CD4-positive, alpha-beta memory T cell (primary cell): ENCODE measurements at places on chromosomes 12 and 14.

DNA sequence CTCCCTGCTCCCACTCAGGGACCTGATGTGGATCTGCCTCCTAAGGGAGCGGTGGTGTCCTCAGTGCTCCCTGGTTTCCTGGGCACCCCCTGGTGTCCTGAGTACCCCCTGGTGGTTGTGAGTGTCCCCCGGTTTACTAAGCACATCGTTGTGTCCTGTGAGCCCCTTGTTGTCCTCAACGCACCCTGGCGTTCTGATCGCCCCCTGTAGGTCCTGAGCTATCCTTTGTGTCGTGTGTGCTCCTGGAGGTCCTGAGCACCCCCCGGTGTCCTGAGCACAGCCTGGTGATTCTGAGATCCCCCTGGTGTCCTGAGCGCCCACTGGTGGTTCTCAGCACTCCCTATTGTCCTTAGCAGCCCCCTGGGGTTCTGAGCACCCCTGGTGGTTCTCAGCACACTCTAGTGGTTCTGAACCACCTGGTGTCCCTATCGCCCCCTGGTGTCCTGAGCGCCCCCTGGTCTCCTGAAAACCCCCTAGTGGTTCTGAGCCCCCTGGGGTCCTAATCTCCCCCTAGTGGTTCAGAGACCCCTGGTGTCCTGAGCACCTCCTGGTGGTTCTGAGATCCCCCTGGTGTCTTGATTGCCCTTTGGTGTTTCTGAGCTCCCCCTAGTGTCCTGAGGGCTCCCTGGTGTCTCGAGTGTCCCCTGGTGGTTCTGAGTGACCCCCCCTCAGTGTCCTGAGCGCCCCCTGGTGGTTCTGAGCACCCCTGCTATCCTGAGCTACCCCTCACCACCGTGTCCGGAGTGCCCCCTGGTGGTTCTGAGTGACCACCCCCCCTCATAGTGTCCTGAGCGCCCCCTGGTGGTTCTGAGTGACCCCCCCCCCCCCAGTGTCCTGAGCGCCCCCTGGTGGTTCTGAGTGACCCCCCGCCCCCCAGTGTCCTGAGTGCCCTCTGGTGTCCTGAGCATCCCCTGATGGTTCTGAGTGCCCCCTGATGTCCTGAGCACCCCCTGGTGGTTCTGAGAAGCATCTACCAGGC is 615.1 kb downstream of the TMEM121 start:
- no peak for DNase-seq

DNA sequence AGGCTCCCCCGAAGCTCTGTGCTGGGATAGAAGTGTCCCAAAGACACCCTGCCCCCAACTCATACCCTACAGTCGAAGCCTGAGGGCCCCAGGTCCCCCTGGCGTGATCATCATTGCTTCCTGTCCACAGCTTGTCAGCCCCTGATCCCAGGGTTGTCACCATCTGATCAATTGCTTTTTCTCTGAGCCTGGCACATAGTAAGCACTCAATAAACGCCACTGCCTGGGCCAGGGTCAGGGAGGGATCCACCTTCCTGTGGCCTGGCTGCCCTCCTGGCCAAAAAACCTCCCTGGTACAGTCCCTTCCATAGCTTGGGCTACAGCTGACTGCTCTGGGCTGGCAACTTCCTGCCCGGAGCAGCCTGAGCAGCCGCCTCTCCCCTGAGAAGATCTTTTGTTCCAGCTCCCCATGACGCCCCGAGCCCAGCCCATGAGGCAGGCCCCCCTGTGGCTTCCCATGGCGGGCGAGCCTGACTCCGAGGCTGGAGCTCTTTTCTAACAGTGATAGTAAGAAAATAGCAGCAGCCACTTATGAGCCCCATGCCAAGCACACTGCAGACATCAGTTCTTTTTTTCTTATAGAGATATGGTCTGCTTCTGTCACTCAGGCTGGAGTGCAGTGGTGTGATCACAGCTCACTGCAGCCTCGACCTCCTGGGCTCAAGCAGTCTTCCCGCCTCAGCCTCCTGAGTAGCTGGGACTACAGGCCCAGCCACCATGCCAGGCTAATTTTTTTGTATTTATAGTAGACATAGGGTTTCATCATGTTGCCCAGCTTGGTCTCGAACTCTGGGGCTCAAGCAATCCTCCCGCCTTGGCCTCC is 6.5 kb downstream of the SH2B3 start:
- no peak for DNase-seq

DNA sequence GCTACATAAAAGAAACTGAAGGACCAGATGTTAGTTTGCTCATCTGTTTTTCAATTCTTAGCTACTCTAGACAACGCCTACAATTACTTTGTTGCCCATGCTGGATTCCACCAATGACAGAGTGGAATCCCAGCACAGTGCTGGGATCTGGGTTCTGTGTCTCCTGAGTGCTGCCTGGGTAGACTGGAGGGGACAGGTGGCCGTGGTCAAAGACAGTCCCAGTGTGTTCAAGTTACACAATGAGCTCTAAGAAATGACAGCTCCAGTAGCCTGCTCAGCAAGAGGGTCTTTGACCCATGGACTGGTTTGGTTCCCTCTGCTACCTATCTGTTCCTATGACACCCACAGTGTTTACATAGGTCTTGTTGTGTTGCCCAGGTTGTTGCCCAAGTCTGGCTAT is 38.5 kb downstream of the C2CD5 start:
- DNase-seq, result no peak

DNA sequence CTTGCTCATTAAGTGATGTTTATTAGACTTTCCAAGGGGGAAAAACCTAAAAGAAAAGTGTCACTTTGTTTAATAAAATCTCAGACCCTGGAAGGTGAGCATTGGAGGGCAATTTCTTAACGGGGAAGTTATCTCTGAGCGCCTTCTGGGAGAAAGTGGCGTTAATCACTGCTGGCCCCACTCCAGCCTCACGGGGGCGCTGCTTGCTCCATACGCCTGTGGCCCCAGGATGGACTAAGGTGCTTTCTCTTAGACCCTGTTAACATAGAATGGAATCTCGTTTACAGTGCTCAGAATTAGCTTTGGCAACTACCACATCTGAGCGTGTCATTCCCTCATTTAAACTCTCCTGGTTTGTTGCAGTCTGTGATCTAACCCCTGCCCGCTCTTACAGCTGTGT is 16.4 kb upstream of the PRIMA1 start:
- no peak for DNase-seq

DNA sequence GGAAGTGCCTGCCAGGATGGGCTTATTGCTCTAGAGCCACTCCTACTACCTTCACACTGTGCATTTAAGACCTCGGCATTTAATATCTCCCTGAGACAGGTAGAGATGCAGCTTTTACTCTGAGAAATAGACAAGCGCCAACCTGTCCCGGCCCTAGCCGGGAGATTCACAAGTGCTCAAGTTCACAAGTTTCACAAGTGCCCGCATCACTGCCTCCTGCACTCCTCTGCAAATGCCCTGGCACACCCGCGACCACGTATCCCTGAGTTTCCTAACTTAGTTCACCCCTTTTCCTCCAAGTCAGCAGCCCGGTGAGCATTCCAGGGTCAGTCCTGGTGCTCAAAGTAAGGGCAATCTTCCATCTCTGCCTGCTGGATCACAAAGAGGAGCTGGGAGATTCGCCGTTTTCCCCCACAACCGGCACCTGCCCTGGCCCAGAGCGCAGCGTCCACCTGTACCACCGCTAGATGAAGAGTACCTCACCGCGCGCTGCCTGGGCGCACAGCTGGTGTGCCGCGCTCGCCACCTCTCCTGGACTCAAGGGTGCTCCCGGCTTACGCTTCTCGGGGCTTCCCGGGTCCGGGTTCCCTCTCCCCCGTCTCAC is 5.0 kb upstream of the SLC38A4 start:
- DNase-seq, result no peak

DNA sequence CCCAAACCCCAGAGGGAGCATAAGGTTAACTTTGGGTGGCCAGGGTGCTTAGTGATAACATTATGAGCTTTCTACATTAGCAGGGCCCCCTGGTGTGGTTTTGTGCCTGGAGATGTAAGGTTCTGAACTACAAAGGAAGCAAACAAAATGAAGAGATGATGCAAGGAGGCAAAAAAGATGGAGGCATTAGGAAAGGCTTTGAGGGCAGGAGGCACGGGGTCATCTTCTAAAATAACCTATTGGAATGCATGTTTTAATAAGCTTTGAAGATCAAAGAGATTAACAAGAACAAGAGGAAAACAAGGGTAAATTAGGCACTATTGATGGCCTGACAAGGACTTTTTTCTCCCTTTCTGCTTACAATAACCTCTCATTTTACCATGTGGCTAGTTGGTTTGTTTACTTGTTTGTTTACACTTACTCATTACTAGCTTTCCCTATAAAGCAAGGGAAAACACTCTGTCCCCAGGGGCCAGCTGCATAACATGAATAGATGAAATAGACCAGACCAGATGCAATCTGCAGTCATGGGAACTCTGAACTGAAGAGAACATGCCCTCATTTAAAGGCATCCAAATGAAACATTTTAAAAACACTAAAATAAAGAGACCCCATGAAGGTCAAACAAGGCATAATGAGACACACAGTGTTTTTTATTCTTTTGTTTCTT is 390.3 kb downstream of the DIO2 start:
- DNase-seq, result no peak

DNA sequence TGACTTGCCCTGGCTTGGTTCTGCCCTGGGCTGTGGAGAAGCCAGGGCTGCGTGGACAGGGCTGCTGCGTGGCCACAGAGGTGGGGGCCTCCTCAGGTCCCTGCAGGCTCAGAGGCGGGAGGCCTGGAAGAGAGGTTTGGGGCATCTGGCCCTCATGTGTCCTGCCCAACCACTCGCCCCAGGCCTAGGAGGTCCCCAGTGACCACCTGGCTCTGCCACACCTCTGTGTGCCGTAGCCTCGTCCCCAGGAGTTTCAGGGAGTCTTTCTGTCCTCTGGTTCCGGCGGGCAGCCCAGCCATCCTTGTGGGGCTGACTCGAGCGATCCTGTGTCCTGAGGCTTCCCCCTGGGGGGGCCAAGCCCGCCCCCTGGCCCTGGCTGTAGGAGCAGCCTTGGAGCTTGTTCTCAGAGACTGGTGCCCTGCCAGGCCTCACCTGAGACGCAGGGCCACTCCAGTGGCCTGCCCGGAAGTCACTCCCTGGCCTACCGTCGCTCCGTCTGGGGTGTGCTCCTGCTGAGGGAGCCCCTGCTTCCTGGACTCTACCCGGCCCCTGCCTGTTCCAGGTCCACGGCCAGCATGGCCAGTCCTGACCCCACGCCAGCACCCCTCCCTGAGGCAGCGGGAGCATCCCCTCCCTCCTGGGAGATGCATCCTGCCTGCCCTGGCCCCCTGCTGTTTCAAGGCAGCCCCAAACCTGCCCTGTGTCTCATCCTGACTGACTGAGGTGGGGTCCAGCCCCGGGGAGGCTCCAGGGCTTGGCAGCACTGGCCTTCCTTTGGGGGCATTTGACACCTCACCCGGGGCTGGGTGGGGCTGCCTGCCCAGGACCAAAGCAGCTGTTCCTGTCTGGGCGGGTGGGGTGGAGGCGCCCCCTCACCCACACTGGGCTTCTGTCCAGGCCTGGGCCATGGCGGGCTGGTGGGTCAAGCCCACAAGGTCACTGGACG is 13.9 kb downstream of the ASPG start:
- no peak for DNase-seq

GRCh38 chr14:68598621-68599447 is 194.0 kb downstream of the ZFP36L1 start:
- DNase-seq, result no peak

DNA sequence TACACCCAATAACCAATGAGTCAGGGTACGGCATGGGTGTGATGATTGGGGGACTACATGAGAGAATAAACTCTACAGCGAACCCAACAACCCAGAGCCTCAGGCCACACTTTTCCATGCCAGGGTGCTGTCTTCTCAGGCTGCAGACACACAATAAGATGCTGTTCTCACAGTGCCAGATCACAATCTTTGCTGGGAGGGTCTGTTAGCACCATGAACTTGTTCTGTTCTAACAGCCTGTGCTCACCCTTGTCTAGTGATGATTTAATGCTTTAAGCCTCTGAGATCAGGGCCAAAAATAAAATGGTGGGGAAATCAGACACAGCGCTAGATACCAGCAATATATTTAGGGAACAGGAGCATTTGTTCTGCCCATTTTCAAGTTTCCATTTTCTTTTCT is 621.9 kb upstream of the TBX3 start:
- no peak for DNase-seq

- DNase-seq, result no peak
These were observed 163.3 kb downstream of the TMTC3 start for GRCh38 chr12:88305254-88305890.

GRCh38 chr12:4591180-4591687 is 29.2 kb downstream of the DYRK4 start:
- no peak for DNase-seq

DNA sequence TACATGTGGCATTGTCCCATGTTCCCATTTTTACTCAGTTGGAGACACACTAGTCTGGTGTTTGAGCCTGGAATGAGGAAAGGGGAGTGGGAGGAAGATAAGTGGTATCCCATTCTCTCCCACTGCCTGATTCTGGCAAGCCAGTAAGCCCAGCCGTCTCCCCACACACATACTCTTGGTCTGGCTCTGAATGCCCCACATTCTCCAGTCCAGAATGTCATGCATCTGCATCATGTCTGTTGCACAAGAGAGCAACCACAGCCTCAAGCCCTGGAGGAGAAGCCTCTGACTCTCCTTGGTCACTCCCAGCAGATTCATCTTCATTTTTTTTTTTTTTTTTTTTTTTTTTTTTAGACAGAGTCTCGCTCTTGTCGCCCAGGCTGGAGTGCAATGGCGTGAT is 48.0 kb downstream of the DRAM1 start:
- DNase-seq, result no peak

DNA sequence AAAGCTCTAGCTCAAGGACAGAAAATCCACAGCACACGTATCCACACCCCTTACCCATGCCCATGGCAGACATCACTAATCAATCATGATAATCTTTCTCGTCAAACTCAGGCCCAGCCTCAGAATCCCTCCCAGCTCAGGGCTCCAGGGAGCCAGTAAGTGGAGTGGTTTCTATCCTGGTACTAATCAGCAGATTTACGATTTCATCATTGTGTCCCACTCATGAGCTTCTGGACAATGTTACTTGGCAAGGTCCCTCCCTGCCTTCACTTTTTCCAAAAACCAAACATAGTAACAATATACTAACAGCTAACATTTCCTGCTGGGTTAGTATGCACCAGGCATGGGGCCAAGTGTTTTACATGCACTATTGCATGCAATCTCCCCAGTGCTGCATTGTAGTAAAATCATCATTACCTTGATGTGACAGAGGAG is 45.8 kb upstream of the NCOR2 start:
- no peak for DNase-seq

DNA sequence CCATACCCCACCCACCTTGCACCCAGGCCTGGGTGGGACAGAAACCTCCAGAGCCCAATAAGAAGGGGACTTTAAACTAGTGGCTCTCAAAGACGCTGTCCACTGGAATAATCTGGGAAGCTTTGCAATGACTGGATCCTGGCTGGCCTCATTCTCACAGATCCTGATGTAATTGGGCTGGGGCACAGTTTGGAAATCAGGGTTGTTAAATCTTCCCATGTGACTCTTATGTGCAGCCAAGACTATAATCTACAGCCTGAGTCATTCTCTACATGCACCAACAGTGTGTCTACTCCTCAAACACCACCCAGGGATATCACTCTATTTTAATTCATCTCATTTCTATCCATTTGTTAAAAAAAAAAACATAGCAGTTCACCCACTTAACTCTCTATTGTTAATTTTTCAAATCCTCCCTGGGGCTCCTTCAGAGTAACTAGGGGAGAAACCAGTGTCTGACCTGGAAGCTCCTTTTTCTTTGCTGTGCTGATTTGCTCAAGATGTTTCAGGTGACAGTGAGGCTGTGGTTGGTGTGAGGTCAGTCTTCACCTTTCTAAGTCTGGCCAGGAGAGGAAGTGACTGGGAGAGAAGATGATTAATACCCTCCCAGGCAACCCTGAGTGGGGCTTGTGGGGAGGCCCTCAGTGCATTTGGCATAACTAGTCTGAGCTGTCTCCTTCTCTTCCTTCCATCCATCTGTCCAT is 211.6 kb upstream of the SFSWAP start:
- no peak for DNase-seq

- no peak for DNase-seq
These were observed 109.9 kb downstream of the MON2 start for GRCh38 chr12:62576503-62576902.
